Head of caudate nucleus (tissue), 42 donors: ENCODE measurements at places on chromosomes 7 and 10.

DNA sequence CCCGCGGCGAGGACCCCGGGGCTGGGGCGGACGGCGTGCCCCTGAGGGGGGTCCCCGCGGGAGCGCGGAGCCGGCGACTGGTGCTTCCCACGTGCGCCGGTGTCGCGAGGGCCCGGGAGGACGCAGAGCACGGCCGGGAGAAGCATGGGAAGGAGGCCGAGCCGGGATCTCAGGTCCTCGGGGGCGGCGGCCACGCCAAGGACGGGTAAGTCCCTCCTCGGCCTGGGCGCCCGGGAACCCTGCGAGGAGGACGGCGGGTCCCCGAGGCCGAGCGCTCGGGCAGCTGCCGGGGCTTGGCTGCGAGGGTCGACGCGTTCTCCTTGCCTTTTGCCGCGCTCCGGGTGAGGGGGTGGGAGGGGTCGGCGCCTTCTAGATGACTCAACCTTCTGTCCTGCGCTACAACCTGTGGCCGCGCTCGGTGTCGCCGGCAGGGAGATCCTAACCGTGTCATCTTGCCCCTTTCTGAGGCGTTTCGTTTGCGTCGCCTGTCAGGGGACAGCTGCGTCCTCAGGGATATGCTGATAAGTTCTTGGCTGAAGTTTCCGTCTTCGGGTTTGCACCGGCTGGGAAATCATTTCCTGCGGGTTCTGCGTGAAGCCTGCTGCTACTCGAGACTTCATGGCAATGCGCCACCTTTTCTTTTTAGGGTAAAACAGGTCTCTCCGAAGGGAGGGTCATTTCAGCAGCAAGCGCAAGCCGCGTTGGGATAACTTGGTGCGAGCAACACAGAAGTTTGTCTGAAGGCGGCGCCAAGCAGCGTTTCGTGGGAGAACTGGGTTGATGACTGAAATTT lies 529 bp downstream of the TASOR2 start:
- peak; percentile 81 for DNase-seq

- DNase-seq = no peak
Observed at GRCh38 chr7:121887634-121888033, 14.7 kb downstream of the PTPRZ1 start.

GRCh38 chr7:46879783-46880182 lies 702.1 kb downstream of the TNS3 start:
- no peak for DNase-seq

- DNase-seq = no peak
Observed at GRCh38 chr7:14309432-14309831, 320.0 kb upstream of the ETV1 start.

DNA sequence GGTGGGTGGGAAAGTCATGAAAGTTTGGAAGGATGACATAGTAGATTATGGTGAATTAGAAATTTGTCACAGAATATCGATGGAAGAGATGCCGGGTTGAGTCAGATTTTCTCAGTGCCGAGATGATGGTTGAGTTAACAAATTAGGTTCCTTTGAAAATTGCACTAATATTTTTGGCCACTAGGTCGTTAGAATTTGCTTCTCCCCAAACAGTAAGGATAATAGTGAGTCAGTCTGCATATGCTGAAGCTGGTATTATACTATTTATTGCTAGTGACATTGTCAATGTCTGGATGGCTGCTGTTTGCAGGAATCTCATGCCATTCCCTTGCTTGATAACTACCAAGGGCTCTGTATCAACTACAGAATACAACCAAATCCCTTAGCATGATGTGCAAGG lies 37.7 kb upstream of the MINDY3 start:
- peak; percentile 14 for DNase-seq

- no peak for DNase-seq
Observed at GRCh38 chr10:88082806-88083596, 219.6 kb downstream of the PTEN start.

GRCh38 chr10:83991986-83992753 lies 147.1 kb upstream of the GHITM start:
- DNase-seq = peak; percentile 6

- no peak for DNase-seq
Observed at GRCh38 chr7:33128631-33128989, 754 bp upstream of the BBS9 start.

DNA sequence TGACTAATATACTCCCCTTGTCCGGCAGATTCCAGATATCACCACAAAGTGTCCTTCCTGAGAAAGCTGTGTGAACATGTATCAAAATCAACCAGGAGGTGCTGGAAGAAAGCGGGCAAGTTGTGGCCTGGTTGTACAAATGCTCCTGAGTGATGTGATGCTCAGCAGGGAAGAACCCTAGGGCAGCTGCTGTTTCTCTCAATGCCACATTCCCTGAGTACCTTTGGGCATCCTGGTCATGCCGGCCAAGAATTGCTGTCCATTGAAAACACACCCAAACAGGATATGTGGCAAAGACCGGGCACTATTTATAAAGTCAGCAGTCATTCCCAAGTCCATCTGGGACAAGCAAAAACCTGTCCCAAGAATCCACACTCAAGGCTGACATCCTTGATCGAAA lies 7.8 kb upstream of the ADCY1 start:
- no peak for DNase-seq

GRCh38 chr10:34593930-34594329 lies 221.2 kb downstream of the PARD3 start:
- no peak for DNase-seq

- DNase-seq = no peak
Observed at GRCh38 chr7:96388620-96389383, 66.9 kb upstream of the SLC25A13 start.

GRCh38 chr7:116736927-116737715 lies 65.1 kb downstream of the MET start:
- no peak for DNase-seq

GRCh38 chr10:88200312-88201032 lies 337.0 kb downstream of the PTEN start:
- no peak for DNase-seq

DNA sequence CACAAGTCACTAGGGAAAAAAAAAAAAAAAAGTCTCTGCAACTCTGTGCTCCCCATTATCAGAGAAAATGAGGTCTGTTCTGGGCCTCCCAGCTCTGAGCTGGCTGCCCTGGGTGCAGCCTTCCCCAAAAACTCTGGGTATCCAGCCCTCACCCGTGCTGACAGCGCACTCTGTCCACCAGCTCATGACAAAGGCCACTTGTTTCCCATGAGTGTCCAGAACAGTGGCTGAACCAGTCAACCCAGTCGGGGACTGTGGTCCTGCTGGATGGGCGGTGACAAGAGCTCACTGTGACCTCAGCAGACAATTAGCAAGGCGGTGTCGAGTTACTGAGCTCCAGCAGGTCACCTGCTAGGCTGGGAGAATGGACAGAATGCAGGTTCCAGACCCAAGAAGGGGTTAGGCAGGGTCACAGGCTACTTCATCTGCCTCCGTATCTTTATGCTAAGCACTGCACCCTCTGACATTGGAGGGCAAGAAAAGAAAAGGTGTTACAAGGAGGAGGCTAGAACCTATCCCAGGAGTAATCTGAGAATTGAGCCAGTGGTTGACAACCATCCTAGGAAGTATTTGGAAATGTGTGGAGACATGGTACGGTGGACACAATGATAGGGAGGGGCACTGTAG lies 37.2 kb downstream of the DLG5 start:
- DNase-seq = peak; percentile 79

DNA sequence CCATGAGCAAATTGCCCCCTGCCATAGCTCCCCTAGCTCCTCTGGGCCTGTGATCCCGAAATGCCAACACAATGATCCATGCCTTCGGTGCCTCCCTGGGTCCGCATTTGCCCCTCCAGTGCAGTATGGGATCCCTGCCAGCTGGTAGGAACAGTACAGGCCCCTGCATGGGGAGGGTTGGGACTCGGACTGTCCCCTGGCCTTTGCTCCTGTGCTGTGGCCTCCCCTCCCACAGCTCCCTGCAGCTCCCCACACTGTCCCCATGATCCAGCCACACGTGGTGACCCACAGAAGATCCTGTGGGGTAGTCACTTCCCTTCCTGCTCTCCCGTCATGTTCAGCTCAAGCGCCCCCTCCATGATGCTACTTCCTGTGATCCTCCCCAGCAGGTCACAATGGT lies 140.3 kb downstream of the MAPK8 start:
- DNase-seq = no peak

DNA sequence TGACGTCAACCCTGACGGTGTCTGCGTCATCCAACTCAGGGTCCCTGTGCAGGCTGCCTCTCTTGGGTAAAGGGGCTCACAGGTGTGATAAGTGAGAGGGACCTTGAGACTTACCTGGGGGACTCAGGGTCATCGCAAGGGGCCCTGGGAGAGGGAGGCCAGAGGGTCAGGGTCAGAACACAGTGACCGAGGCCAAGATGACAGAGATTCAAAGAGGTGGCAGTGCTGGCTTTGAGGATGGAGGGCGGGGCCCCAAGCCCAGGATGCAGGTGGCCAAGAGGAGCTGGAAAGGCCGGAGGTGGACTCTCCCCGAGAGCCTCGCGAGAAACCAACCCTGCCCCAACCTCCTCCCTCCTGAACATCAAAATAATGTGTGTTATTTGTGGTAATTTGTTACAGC lies 165.2 kb upstream of the PPP2R2D start:
- DNase-seq = peak; percentile 32

GRCh38 chr7:47352394-47352968 lies 229.4 kb downstream of the TNS3 start:
- no peak for DNase-seq

DNA sequence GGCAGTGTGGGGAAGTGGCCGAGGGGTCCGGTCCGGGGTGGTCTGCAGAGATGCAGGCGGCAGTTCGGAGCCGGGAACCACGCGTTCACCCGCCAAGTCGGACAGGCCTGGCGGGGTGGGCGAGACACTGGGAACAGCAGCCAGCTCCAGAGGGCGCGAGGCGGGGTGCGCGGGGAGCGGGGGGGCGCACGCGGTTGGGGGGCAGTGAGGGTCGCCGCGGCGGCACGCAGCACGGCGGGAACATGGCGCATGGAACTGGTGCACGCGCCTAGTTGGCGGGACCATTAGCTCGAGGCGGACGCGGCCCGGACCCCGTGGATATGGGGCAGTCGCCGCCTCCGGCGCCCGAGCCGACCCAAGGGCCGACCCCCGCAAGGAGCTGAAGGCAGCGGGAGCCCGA lies 635.9 kb downstream of the ZNF37A start:
- no peak for DNase-seq

GRCh38 chr7:118183428-118183785 lies 557 bp upstream of the LSM8 start:
- no peak for DNase-seq

GRCh38 chr10:102384606-102385429 lies 10.7 kb upstream of the NFKB2 start:
- no peak for DNase-seq

GRCh38 chr7:66296557-66296956 lies 91.4 kb downstream of the TPST1 start:
- no peak for DNase-seq

- no peak for DNase-seq
Observed at GRCh38 chr10:31838065-31838464, 90.6 kb downstream of the ARHGAP12 start.

GRCh38 chr10:86965986-86966654 lies 2.2 kb upstream of the ADIRF start:
- no peak for DNase-seq

DNA sequence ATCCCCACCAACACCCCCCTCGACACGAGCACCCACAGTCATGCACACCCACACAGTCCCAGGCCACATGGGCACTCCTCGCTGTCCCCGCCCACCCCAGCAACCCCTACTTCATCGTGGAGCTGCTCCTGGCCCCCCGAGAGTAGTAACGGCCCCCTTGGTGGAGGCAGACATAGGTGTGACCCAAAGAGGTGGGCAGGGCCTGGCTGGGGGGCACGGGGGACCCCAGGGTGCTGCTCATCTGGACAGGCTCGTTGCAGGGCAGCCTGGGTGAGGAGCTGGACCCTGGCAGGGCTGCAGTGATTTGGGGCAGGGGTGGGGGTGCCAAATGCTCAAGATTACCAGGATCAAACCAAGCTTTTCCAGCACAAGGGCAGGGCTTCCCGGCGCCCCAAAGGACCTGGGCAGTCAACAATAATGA lies 42.4 kb upstream of the ZMIZ1 start:
- no peak for DNase-seq

DNA sequence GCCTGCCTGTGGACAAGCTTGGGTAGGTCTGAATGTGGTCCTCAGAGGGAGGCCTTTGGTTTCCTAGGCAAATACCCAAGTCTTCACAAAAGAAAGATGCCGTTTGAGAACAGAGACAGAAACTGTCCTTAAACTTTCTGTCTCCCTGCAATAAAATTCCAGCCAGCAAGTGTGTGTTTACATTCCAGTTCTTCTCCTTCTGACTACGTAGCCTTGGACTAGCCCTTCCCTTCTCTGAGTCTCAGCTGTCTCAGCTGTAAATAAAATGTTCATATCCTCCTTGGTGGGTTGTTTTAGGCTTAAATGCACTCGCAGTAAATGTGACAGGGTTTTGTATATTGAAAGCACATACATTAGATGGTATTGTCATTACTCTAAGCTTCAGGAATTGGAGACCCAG lies 561.2 kb upstream of the MKI67 start:
- no peak for DNase-seq

- DNase-seq = peak; percentile 17
Observed at GRCh38 chr10:33145451-33146188, 187.6 kb upstream of the ITGB1 start.

DNA sequence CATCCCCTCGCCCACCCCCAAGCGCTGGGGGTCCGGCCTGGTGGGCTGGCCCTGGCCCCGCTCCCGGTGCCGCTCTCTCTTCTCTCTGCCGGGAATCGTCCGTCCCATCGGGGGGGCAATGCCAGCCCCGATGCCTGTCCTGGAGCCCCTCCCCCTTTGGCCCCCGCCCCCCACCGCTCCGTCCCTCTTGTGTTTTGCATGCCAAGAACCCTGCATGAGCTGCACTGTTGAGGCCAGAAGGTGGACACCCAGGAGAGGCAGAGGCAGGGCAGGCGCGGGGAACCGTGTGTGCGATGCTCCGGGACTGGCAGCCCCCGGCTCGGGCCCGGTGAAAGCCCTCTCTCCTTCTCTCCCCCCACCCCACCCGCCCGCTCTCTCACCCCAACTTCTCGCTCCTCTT lies 22.1 kb upstream of the HSPB1 start:
- no peak for DNase-seq

GRCh38 chr7:154546946-154547587 lies 455.9 kb downstream of the PAXIP1 start:
- peak; percentile 39 for DNase-seq

GRCh38 chr10:131444286-131444685 lies 132.8 kb upstream of the TCERG1L start:
- no peak for DNase-seq

- DNase-seq = no peak
Observed at GRCh38 chr7:122352454-122352853, 47.9 kb upstream of the FEZF1 start.
